ENCODE measurements at places on chromosomes 6 and 20.

- peak; percentile 97 for DNase-seq
These were observed at the start of gene IBTK for GRCh38 chr6:82247505-82248272. Gene IBTK (minus strand): TSS chr6:82247744. CDS start chr6:82240486, 7,258 bp downstream.

DNA sequence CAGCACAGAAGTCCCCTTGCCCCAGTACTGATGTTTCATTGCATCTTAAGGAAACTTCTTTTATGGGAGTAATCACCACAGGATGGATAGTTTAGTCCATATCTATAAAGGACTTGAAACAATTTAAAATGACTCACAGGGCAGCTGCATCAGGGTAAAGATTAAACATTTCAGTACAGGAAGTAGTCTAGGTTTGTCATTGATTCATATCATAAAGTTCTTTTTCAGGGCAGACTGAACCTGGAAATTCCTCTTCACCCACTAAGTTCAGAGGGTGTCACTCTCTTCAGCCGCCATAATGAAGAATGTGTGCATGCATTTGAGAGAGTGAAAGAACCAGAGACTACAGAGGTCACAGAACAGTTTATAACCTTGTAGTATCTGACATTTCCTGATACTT, 296.3 kb upstream of the JAG1 start:
- no peak for DNase-seq

GRCh38 chr6:159700970-159701369, 7.9 kb upstream of the SOD2 start:
- DNase-seq: no peak

GRCh38 chr6:149871182-149871581, 7.0 kb upstream of the LRP11 start:
- DNase-seq: no peak

DNA sequence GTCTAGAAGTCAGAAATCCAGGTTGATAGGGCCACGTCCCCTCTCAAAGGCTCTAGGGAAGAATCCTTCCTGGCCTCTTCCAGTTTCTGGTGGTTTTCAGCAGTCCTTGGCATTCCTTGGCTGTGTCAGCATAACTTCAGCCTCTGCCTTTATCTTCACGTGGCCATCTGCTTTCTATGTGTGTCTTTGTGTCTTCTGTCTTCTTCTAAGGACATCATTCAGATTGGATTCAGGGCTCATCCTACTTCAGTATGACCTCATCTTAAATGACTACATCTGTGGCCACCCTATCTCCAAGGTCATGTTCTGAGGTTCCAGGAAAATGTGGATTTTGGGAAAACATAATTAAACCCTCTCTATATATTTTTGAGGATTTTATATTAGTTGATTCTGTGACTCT, 23.0 kb downstream of the C6orf89 start:
- DNase-seq: no peak

GRCh38 chr6:125791151-125791819, 525 bp downstream of the NCOA7 start:
- DNase-seq: peak; percentile 40

DNA sequence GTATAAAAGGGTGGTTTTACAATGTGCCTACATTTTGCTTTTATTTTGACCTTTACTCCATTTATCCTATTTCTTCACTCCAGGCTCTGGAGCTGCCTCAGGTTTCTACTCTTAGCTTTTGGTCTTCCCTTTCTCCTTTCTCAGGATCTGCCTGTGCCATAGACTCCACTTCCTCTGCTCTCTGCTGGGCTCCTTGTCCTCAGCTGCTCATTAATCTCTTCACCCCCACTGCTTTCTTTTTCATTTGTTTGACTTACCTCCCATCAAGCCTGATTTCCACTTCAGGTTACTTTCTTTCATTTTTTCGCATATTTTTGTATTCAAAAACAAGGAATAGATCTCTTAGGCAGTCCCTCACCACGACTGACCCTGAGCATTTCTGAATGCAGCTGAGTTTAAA, 106.8 kb downstream of the COL19A1 start:
- no peak for DNase-seq

GRCh38 chr6:155706806-155707205, 251.2 kb upstream of the NOX3 start:
- DNase-seq: no peak

GRCh38 chr6:37994223-37994622, 174.7 kb downstream of the ZFAND3 start:
- DNase-seq: no peak

DNA sequence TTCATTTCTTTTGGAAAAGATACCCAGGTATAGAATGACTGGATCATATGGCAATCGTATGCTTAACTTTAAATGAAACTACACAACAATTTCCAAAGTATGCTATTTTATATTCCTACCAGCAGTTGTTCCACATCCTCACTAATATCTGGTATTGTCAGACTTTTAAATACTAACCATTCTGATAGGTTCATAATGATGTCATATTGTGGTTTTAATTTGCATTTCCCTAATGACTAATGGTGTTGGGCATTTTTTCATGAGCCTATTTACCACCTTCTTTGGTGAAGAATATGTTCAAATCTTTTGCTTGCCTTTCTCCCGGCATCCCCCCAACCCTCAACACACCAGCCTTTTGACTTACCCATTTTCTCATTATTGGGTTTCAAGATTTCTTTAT, 96.2 kb upstream of the HMGN3 start:
- DNase-seq: no peak

DNA sequence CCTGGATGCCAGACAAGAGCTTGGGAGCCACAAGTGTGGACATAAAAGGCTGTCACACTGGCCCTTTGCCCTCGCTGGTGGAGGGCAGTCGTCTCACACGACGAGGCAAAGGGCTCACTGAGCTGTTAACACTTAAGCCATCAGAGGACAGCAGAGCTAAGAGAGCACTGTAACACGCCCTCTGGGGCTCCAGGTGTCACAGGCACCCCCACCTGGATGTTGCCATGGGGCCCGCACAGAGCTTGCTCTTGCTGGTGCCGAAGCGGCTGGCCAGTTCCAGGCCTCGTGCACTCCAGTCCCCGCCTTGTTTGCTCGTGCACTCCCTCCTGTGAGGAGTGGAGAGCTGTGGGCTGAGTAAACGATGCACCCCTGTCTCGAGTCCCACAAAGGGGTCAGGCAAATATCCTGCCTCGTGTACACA, 37.4 kb downstream of the SLC35D3 start:
- no peak for DNase-seq

- no peak for DNase-seq
These were observed 269.8 kb downstream of the HACE1 start for GRCh38 chr6:104589940-104590339.

DNA sequence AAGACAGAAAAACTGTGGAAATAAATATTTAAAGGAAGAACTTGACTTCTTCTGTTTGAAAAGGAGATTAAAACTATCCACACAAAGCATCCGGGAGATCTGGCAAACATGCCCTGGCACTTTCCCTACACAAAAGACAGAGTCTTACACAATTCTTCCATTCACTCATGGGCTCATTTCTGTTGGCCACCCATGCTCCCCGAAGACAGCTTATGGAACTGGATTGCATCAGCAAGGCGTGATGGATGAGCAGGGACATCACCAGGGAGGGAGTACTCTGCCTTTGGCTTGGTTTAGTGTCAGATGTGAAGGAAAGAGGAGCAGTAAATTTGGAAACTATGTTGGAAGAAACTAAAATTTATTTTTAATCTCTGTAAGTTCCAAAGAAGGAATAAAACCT, 379.3 kb downstream of the CD109 start:
- DNase-seq: no peak

DNA sequence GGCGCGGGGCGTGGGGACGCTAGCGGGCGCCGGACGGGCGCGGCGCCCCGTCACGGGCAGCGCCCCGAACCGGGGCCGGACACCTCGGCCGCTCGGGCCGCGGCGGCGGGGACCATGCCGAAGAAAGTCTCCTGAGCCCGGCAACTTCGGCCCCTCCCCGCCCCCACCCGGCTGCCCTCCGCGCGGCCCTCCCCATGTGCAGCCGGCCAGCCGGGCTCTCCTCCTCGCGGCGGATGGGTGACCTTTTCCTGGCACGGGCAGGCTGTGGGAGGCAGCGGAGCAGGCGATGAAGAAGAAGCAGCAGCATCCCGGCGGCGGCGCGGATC, 278 bp downstream of the UST start:
- no peak for DNase-seq

DNA sequence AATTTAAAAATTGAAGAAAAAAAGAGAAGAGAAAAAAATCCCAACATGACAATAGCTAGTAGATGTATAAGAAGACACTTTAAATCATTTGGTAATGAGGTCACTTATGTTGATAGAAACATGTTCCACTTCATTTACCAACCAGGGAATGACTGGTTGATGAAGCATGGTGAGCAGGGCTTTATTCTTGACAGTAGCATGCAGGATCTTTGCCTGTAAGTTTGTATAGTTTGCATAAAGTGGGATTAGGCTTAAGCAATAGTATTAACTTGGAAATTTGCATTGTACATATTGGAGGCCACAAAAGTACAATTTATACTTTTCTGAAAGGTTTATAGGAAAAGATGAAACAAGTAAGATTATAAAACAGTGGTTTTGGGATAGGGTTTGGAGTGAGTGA, 67.0 kb downstream of the NOX3 start:
- DNase-seq: no peak

GRCh38 chr6:127951172-127951917, 50.5 kb upstream of the THEMIS start:
- DNase-seq: no peak
